ENCODE measurements at places on chromosomes 3 and 15.
A peak's percentile ranks its signal among the peaks of the same experiment; 100 is the strongest.

GRCh38 chr3:52487788-52488691, 7.1 kb upstream of the STAB1 start:
- DNase-seq, result no peak

GRCh38 chr3:3309887-3310286, 130.4 kb upstream of the CRBN start:
- DNase-seq, result no peak

GRCh38 chr15:42056934-42057798, 36.3 kb upstream of the PLA2G4E start:
- DNase-seq, result peak; percentile 86

GRCh38 chr3:165839296-165840076, 2.3 kb upstream of the BCHE start:
- no peak for DNase-seq

- DNase-seq, result no peak
These were observed 54.2 kb downstream of the SHQ1 start for GRCh38 chr3:72794079-72794478.

- no peak for DNase-seq
These were observed 12.4 kb downstream of the BMF start for GRCh38 chr15:40096094-40096891.

GRCh38 chr3:146803745-146804144, 198.6 kb upstream of the PLSCR5 start:
- no peak for DNase-seq

DNA sequence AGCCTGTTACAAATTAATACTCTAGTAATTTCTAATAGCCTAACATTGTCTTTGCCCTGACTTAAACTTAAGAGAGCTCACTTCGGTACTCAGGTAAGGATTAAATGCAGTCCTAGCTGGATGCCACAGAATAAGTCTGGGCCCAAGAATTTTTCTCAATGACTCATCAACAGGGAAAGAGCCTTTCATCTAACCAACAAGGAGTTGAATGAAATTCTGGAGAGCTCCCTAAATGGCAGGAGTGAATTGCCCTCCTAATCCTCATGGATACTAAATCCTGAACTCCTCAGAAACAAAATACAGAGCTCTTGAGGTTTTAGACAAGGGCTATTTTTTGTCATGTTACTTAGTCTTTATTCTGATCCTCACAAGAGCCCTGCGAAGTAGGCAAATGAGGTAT, 159.5 kb downstream of the PLCH1 start:
- no peak for DNase-seq

DNA sequence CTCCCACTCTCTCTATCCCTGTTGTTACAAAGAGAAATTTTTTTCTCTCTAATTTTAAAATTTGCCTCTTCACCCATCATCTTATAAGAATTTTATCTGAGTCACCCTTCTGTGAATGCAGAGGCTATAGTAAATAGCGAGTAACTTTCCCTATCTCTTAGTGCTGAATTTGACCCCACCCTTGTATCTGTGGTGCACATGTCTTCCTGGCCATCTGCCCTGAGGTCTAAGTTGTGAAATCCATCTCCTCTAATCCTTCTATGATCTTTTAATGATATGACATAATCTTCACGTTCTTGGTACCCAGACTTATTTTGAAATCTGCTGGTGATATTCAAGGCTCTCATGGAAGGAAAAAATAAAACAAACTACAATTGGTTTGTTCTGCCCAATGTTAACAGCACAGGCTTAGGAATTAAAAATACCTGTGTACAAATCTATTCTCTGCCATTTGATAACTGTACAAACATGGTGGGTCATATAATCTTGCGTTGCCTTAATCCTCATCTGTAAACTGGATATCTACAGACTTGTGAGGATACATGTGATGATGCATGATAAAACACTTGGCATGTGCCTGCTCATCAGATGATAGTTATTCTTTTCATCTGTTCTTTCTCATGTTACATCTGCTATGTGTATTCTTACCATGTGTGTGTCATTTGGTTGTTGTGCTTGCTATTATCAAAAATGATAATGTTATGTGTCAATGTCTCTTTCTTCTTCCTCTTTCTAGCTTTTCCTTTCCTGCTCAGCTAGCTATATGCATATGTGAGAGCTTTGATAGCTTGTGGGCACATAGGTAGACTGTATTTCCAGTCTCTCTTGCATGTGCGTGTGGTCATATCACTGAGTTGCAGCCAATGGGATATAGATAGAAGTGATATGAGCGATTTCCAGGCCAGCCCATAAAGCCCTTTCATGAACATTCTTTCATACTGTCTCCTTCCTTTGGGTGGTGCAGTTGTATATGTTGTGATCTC, 13.7 kb upstream of the CCR3 start:
- DNase-seq, result no peak

DNA sequence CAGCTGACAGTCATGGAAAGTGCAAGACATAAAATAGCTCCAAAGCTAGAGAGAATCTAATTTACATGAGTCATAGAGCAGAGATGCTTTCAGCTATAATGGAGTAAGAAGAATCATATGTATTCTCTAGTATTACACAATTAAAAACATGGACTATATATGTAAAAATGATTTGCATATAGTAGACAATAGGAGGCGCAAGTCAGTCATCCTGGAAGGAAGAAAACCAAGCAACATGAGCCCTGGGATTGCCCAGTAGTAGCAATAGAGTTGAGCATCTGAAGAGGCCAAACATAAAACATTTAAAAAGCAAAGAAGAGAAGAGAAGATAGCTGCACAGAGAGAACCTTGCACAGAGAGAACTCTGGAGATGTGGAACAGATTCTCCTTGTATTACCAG, 455.0 kb downstream of the EPHA3 start:
- DNase-seq, result no peak
